GM23338 (cell line): ENCODE measurements at places on chromosomes 12 and 14. TPM values are rescaled to one million over a fixed set of nuclear protein-coding genes. Genes with fewer than 3 reads are reported as not detected.

Gene GYS2
- not detected in 2 replicates for polyA plus RNA-seq

Gene TBX3
- polyA plus RNA-seq, result 0.18 and 0.33 TPM in 2 replicates

Gene SLC6A12
- polyA plus RNA-seq, result 0.43 TPM in 1 of 2 replicates, not detected in the other

Gene RNASE9
- polyA plus RNA-seq, result not detected in 2 replicates

Gene BMP4
- polyA plus RNA-seq, result 2.5 and 3.0 TPM in 2 replicates

Gene KLHL42
- 7.6 and 8.0 TPM in 2 replicates for polyA plus RNA-seq

Gene RFLNA
- 3.8 and 3.9 TPM in 2 replicates for polyA plus RNA-seq

Gene MYF5
- not detected in 2 replicates for polyA plus RNA-seq

Gene C1QL4
- polyA plus RNA-seq, result not detected in 2 replicates

Gene LRP6
- polyA plus RNA-seq, result 26.8 and 29.1 TPM in 2 replicates

Gene MGAT4C
- polyA plus RNA-seq, result 4.1 and 4.5 TPM in 2 replicates

Gene LRRC9
- polyA plus RNA-seq, result 1.2 and 3.1 TPM in 2 replicates

Gene TMEM253
- polyA plus RNA-seq, result 0.95 and 2.7 TPM in 2 replicates

Gene TOMM20L
- polyA plus RNA-seq, result not detected in 2 replicates

Gene DDX23
- 31.7 and 31.8 TPM in 2 replicates for polyA plus RNA-seq

Gene DBX2
- 0.18 and 0.19 TPM in 2 replicates for polyA plus RNA-seq

Gene ABCC9
- polyA plus RNA-seq, result 0.02 TPM in 1 of 2 replicates, not detected in the other

Gene ERBB3
- polyA plus RNA-seq, result 21.0 and 23.3 TPM in 2 replicates

Gene DENND5B
- 5.4 and 6.5 TPM in 2 replicates for polyA plus RNA-seq
